ENCODE measurements at places on chromosomes 3 and 15.

DNA sequence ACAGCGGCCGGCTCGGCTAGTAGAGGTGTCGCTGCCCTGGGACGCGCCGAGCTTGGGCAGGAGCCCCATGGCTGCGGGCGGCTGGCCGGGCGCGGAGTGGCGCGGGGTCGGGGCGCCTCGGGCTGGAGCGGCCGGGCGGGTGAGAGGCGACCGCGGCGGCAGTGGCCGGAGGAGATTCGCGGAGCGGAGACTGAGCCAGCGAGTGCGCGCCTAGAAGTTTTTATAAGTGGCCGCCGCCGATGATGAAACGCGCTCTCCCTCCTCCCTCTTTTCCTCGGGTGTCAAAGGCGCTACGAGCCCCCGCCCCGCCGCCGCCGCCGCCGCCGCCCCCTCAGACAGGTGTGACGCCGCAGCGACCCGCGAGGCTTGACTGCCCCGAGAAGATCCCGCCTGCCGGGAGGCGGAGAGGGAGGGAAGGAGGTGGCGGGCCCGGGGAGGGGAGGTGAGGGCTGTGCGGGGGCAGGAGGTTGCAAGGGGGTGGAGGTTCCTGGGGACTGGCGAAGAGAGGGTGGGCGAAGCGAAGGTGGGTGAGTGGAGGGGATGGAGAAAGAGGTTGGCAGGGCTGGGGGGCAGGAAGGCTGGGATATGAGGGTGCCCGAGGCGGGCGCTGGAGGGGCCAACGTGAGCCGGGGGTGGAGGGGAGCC, at the start of gene SLCO2A1:
Gene SLCO2A1, minus strand, starts transcription at position 192 of the 645 bp plus-strand sequence. Its CDS starts 123 bp downstream, at position 69.
- DNase-seq: no peak

- DNase-seq: no peak
Measured at GRCh38 chr3:129032716-129033115, 27.9 kb upstream of the GP9 start.

DNA sequence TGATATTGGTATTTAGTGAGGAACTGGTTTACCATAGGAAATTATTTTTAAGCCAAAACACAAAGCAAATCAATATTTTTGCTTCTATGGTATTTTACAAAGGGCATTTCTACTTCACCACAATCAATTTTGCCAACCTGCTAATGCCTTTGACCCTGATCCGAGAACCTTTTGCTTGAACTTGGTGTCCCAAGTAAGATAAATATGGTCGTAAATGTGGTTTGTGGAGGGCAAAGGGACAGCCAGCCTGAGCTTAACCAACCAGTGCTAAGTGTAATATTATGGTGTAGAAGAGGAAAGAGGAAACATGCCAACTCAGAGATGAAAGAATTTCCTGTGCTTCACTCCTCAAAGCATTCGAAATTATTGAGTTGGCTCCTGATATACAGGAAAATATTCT, 148.4 kb downstream of the C3orf38 start:
- no peak for DNase-seq

GRCh38 chr3:60594025-60594424, 657.2 kb downstream of the FHIT start:
- peak; percentile 61 for DNase-seq

DNA sequence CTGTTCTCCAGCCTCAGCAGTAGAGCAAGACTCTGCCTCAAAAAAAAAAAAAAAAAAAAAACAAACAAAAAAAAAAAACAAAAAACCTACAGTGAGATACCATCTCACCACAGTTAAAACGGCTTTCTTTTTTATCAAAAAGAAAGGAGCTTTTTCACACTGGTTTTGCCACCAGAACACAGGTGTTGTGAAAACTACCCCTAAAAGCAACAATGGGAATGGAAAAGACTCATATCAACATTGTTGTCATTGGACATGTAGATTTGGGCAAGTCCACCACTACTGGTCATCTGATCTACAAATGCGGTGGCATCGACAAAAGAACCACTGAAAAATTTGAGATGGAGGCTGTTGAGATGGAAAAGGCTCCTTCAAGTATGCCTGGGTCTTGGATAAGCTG, 24.8 kb upstream of the SLC25A38 start:
- DNase-seq: no peak

DNA sequence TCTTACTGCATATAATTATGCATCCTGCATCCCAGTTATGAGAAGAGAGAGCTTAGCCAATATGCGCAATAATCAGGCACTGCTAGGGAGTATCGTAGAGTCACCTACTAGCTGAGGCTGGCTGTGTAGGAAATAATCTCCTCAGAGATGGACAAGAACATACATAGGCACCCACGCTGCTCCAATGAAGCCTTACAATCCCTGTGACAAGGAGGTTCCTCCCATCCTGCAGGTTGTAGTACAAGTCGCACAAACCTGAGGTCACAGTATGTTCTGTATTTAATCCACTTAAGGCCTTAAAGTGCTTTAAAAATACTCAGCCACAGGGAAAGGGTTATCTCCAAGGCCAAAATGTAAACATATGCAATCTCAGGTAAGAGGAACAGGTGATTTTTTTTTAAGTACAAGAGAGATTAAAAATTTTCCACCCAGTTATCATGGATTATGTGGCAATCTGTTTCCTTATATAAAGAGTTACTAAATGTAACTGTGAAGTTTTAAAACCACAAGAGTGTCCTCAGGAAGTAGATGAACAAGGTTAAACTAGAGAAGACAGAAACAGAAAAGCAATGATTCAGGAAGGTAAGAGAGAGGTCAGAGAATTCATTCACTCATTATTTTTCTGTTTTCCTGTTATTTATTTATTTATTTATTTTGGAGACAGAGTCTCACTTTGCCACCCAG, 7.5 kb upstream of the COLQ start:
- no peak for DNase-seq

DNA sequence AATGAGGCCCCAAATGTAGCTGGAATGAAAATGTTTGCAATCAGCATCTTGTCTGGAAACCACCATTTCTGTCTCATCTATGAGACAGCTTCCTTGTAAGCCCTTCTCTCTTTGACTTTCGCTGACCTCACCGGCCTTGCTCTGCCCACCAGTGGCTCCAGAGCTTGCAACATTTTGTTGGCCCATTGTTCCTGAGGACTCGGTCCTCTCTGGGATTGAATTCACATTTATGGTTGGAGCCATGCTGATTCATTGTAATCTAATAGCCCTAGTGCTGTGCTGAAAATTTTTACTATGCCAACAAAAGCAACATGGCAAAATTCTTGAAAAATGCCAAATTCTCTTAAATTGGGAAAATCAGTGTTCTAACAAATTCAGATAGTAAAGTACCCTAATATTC, 37.2 kb downstream of the ABHD5 start:
- DNase-seq: no peak

GRCh38 chr3:73295876-73296635, 234.6 kb downstream of the EBLN2 start:
- DNase-seq: no peak

DNA sequence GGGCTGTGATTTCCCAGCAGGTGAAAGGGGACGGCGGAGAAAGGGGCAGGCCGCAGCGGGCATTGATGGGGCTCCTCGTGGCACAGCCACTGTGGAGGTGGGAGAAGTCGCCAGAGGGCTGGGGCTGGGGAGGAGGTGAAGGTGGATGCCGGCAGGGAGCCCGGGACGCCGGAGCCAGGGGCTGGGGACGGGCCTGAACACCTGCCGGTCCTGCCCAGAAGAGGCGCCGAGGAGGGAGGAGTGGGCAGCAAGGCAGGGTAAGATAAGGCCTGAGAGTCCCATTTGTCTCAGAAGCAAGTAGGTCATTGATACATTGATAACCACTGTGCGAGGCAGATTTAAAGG, 571 bp upstream of the RARRES1 start:
- DNase-seq: no peak

DNA sequence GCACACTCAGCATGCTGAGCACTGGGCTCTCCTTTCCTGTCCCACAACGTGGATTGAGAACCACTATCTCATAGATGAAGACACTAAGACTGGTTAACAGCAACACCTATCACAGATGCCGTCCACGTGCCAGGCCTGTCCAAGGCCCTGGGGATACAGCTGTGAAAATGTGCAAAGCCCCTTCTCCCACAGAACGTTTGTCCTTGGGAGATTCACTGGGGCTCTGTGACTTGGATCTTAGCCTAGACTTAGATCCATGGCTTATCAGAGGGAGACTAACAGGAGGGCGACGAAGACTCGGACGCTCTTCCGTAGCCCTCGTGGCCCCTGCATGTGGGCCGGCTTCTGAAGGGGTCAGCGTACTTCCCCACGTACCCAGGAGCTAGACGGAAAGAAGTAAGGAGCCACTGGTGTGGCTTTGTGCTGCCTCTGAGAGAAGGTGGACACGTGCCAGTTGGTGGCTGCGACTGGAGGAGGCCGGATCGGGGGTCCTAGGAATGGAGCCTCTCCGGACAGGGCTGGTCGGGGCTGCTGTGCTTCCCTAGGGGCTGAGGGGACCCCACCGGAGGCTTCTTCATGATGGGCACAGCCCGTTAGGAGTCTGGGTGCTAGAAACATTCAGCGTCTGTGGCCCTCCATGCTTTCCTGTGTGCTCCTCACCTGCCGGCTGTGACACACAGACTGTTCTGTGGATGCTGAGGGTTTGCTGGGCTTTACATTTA, 964 bp downstream of the NRROS start:
- DNase-seq: no peak

DNA sequence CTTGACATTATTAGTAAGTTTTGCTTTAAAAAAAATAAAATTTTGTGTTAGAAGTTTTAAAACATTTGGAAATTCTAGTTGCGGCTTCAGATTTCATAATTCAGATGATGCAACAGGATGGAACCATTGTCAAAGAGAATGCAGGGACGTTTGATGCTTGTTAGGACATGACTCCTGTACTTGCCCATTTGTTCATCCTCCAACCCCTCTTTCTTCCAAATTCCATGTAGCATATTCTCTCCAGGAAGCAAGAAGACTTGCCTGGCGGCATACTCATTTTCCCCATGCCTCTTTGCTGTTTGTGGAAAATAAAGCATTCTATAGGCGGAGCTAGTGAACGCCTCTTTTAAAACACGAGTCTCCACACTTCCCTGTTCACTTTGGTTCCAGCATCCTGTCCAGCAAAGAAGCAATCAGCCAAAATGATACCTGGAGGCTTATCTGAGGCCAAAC, at the start of gene CSTA:
Gene CSTA, plus strand, starts transcription at position 378 of the 453 bp plus-strand sequence. Its CDS starts 45 bp downstream, at position 423.
- no peak for DNase-seq
